ENCODE measurements at places on chromosomes 2 and 18. TPM values are rescaled to one million over a fixed set of nuclear protein-coding genes. Genes with fewer than 3 reads are reported as not detected.
A peak's percentile ranks its signal among the peaks of the same experiment; 100 is the strongest.

DNA sequence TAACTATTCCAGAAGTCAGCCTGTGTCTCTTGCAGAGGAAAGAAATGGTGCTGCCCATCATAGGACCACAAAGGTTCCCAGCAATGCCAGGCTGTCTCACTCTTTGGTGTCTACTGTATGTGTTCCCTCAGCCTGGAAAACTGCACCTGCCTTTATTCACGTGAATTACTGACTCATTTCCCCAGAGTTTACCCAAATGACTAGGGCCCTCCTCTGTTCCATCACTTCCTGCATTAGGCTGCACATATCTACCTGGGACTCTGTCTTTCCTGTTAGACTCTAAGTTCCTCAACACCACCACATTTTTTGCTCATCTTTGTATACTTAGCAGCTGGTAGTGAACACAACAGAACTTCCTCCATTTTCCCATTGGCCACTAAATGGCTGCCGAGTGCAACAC, 188.3 kb downstream of the FHOD3 start:
- no peak for DNase-seq

- peak; percentile 74 for DNase-seq
These were observed 680 bp downstream of the CTDSP1 start for GRCh38 chr2:218400167-218400929.

GRCh38 chr2:145771525-145771924, 1251.6 kb upstream of the ZEB2 start:
- no peak for DNase-seq

- no peak for DNase-seq
These were observed 303.8 kb upstream of the KLHL14 start for GRCh38 chr18:33076601-33077000.

DNA sequence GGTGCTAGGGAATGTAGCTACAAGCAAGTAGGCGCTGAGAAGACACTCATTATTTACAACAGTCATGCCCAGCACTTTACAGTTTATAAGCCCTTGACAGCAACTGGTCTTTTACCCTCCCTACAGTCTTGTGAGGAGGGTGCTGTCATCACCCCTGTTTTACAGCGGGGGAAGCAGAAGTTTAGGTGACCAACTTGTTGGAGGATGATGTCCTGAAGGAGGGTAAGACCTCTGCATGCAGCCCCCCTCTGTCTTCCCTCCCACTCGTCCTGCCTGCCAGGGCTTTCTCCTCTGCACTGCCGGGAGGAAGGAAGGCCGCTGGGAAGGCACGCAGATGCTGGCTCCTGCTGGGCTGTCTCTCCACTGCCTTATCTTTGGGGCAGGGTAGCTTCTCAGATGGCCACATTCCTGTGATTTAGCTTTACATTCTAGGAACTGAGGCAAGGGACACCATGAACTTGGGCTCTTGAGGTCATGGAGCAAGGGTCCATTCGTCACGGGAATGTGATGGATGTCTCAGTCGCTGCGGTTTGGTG, 972 bp downstream of the IL1R1 start:
- no peak for DNase-seq

- no peak for DNase-seq
These were observed 210.3 kb upstream of the RBMS1 start for GRCh38 chr2:160703648-160704585.

DNA sequence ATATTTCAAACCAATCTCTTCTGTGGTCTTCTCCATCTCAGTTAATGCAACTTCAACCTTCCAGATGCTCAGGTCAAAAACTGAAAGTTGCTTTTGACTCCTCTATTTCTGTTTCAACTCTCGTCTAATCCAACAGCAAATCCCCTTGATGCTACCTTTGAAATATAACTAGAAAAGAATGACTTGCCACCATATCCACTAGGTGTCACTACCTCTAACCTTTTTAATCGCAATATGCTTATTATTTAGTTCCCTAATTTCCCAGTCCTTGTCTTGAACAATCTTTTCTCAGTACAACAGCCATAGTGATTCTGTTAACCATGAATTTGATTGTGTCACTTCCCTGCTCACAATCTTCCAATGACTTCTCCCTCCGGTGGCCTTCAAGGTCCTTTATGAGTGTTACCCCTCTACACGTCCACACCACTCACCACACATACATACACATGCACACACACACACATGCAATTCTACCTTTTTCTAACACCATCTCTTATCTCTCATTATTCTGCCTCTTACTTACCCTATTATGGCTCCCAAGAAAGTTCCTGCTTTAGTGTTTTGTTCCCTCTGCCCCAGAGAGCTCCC, 245.5 kb upstream of the KCNJ3 start:
- no peak for DNase-seq

Gene CD302
- 25.2 TPM for total RNA-seq

Gene LYPD6B
- total RNA-seq: 76.0 TPM

Gene CIDEA
- not detected for total RNA-seq
